H9 (cell line): ENCODE measurements at places on chromosomes 1 and 21.

DNA sequence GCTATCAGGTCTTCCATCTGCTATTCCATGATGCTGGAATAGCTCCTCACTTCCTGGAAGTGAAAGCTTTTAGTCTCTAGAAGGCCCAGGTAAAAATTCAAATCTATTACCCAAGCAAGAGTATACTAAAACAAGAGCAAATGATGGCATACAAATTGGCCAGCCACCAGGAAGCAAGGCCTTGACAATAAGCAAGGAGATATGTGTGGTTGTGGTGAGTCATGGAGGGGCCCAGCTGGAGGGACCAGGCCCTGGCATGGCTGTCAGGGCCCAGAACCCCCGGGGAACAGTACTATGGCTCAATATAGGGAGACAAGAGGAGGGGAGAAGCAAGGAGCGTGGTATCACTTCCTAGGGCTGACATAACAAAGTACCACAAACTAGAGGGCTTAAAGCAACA is 358.7 kb downstream of the RRAGC start:
- DNase-seq, result no peak

GRCh38 chr1:19814244-19814661 is 830 bp downstream of the RNF186 start:
- DNase-seq, result no peak

DNA sequence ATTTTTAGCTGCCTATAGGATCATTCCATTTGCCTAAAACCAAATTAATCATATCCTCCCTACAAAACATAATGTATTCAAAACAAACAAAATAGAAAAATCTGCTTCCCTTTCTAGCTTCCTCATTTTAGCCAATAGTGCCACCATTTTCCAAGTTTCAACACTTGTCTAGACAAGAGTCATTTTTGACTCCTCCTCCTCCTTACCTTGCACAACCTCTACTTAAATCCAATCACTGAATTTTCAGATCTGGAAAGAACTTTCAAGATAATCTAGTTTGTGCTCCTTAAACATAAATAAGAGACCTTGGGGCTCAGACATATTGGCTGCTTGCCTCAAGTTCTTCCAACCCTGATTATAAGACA is 7.4 kb downstream of the STX6 start:
- no peak for DNase-seq

DNA sequence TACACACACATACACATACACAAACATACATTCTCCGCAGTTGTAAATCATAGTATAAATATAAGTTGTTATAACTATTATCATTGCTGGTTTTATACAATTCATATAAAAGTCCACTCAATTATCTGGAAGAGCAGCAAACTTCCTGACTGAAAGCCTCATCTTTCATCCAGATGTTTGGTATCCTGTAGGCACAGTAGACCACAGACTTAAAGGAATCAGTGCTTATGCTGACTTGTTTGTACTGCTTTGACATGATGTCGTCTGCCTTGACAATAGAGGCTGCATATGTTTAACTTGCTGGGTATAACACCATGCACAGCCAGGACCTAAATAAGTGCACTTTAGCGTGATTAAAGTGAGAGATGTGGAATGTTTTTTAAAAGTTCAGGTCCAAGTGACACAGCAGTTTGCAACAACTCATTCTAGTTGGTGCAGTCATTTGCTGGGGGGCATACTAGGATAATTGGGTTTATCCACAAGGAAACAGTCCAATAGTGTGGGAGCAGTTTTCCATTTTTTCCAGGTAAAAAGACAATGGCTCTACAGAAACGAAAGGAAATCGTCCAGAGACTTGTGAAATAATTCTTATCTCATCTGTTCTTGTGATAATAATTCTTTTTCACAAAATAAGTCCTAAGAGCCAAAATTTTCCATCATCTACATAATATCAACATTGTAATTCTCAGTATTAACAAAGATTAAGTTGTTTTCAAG is 110.3 kb upstream of the TSPAN2 start:
- no peak for DNase-seq

GRCh38 chr1:199041173-199041914 is 402.5 kb downstream of the PTPRC start:
- DNase-seq, result no peak

- DNase-seq, result no peak
Measured at GRCh38 chr1:164773102-164773501, 214.1 kb downstream of the PBX1 start.

DNA sequence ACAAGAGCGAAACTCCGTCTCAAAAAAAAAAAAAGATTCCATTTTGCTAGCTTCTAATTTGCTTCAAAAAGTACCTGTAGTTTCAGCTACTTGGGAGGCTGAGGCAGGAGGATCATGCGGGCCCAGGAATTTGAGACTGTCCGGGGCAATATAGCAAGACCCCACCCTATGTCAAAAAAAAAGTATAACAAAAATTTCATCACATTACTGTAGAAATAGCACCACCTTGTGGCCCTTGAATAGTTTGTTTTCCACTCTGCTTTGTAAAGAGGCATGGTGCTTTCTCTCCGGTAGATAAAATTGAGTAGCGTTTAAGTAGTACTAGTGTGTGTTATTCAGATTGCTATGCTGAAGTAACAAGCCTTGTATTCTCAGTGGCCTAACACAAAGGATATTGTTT is 18.2 kb upstream of the MSTO1 start:
- DNase-seq, result no peak

DNA sequence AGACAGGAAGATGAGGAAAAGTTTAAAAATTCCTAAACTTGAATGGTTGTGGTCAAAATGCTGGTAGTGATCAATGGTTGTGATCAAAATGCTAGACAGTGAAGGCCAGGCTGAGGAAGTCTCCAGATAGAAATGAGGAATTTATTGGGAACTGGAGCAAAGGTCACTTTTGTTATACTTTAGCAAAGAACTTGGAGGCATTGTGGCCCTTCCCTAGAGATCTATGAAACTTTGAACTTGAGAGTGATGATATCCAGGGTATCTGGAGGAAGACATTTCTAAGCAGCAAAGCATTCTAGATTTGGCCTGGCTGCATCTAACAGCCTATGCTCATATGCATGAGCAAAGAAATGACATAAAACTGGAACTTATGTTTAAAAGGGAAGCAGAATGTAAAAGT is 35.5 kb upstream of the RABGAP1L start:
- DNase-seq, result no peak
